ENCODE measurements at places on chromosomes 16 and 17. TPM values are rescaled to one million over a fixed set of nuclear protein-coding genes. Genes with fewer than 3 reads are reported as not detected.

Gene TMEM106A
- 10.7 TPM for polyA plus RNA-seq

- no peak for DNase-seq
Observed at GRCh38 chr16:71895679-71896365, 491 bp downstream of the IST1 start.

DNA sequence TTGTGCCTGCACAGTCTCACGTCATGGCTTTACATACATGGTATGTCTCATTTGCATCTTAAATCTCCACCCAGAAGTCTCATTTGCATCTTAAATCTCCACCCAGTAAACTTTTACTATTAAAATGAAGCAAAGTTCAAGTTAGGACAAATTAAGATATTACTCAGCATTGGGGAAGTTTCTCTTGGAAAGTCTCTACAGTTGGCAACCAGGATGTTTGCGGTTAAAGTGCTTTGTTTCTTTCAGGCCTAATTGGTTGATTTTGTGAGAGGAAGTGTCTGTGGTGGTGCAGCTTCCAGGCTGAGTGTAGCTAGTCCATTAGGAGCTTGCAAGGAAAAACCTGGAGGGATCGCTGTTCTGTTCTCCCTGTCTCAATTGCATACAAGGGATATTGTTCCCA lies 1373.3 kb upstream of the GOT2 start:
- no peak for DNase-seq

DNA sequence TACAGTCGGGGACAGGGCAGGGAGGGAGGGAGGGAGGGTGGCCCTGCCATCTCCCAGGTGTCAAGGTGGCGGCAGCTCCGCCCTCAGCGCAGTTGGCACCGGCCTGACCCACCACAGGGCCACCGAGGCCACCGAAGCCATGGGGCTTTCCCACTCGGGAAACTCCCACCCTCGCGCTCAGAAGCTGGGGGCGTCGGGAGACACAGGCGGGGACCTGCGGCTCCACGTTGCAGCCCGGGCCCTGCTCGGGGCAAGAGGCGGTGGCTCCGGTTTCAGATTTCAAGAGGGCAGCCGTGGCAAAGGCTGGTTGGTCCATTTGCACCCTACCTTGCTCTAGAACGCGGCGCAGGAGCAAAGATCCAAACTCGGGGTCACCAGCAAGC lies 544 bp downstream of the CYB561 start:
- DNase-seq: no peak
